ENCODE measurements at places on chromosomes 6 and 20.
A peak's percentile ranks its signal among the peaks of the same experiment; 100 is the strongest.

GRCh38 chr6:169921217-169921616, 169.8 kb downstream of the ERMARD start:
- no peak for DNase-seq

DNA sequence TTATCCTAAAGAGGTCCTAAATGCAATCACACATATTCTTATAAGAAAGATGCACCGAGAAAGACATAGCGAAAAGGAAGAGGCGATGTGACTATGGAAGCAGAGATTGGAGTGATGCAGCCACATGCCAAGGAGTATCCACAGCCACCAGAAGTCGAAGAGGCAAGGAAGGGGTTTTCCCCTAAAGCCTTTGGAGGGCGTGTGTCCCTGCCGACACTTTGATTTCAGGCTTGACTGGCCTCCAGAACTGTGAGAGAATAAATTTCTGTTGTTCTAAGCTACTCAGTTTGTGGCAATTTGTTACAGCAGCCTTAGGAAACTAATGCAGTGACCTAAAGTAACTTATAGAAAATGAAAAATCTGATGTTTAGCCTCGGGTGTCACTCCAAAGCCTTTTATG, 179.5 kb upstream of the CITED2 start:
- DNase-seq = no peak

DNA sequence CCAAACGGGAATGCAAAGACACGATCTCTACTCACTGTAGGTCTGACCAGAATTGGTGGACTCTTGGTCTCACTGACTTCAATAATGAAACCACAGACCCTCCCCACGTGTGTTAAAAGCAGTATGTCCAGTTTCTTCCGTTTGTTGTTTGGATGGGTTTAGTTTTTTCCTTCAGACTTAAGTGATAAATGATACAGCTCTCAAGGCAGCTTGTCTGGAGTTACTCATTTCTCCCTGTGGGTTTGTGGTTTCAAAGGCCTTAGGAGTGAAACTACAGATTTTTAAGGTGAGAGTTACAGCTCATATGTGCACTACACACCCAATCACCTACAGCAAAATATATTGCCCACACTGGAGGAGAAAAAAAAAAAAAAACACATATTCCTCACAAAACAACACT, 86.7 kb upstream of the STMND1 start:
- no peak for DNase-seq

GRCh38 chr6:80217794-80218193, 111.3 kb downstream of the BCKDHB start:
- DNase-seq = no peak

GRCh38 chr20:24934101-24934661, 14.9 kb upstream of the CST7 start:
- DNase-seq = no peak

DNA sequence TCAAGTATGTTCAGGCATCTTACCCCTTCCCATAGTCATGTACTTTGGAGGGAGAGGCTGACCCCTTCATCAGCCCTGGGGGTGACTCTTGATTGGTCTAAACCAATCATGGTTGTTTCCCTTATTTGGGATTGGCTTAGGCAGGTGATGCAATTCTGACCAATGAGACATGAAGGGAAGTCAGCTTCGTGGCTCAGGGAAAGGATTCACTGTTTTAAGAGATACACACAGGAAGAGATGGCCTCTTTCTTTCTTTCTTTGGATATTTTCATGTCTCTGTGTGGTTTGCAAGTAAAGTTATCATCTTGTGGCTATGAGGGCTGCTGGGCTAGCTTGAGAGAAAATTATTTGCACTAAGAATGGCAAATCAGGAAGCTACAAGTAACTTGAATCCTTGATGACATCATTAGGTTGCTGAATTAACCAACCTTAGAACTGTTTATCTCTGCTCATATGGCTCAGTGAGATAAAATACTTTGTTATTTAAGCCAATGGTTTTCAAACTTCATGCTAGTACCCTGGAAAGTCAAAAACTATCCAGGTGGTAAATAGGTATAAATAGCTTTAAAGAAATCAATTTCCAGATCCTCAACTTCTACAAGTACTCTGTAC, 144.2 kb upstream of the CENPW start:
- DNase-seq = no peak

- DNase-seq = no peak
Measured at GRCh38 chr6:114343782-114344144, 940 bp upstream of the HS3ST5 start.

DNA sequence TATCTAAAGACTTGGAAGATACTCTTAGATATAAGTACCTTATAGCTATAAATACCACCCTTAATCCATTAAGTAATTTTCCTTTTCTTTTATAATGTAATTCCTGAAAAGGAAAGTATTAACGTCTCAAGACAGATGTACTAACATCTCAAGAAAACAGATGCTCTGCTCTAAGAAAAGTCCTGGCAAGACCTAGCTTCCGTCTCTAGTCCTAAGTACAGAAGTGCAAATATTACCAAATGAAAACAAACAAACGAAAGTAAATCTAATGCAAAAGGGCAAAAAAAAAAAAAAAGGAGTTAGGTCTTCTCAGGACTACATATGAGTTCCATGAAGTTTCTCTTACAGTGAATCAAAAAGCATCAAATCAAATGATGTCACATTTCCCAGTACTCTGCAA, 106.8 kb upstream of the PDE10A start:
- DNase-seq = no peak

GRCh38 chr6:57123111-57123510, 33.1 kb downstream of the ZNF451 start:
- DNase-seq = no peak

- DNase-seq = peak; percentile 20
Measured at GRCh38 chr6:166815629-166816028, 140.7 kb downstream of the RNASET2 start.

- no peak for DNase-seq
Measured at GRCh38 chr6:143726015-143726647, 48.4 kb downstream of the PHACTR2 start.

- no peak for DNase-seq
Measured at GRCh38 chr6:27812078-27812804, 100.0 kb downstream of the OR2B2 start.

GRCh38 chr20:59566631-59567524, 37.5 kb upstream of the PHACTR3 start:
- no peak for DNase-seq

GRCh38 chr6:36340618-36341454, 4.1 kb upstream of the BNIP5 start:
- peak; percentile 45 for DNase-seq

DNA sequence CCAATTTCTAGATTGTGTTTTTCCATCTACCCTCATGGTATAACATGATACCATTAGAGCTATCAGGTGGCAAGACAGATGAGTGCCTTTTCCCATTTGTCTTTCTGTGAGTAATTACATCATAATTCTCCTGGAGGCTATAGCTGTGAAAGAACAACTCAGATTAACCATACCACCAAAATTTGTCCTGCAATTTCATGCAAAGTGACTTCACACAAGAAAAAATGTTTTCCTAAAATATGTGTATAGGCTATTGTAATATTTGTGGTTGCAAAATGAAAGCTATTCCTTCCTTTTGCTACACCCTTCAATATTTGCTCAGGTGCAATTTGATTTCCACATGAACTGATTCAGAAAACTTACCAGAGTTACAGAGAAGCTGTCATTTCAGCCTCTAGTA, 547.7 kb upstream of the ID4 start:
- no peak for DNase-seq

DNA sequence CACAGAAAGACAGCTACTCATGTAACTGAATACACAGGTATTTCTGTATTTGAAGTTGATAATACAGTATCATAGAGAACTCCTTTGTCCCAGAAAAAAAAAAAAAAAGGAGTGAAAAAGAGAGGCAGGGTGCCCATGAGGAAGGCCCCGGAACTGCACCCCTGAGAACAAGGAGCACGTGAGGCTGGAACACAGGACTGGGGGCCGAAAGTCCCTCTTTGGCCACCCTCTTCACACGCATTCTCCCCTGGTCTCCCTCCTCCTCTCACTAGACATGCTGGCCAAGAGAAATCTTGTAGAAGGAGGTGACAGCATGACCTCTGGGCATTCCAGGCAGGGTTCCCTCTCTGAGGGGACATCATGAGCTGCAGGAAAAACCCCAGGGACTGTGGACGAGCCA, 62.7 kb upstream of the TRAF3IP2 start:
- DNase-seq = no peak

DNA sequence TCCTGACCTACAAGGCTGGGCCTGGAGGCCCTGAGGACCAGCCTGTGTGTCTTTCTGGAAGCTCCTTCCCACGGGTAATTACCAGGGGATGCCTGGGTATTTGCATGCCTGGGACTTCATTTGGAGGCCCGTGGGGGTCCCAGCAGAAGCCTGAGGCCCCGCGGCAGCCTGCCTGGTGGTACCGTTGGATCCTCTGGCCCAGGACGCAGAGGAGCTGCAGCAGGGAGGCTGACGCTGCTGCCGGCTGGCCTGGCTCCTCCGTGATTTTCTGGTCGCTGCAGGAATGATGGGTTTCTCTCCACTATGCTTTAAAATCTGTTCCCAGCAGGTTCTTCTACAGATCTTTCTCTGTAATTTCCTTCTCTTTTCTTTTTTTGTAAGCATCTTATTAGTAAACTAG, 6.5 kb downstream of the CABLES2 start:
- DNase-seq = no peak

GRCh38 chr20:36917943-36918342, 33.6 kb downstream of the SAMHD1 start:
- DNase-seq = no peak

GRCh38 chr6:107576852-107577251, 86.9 kb downstream of the SOBP start:
- DNase-seq = no peak

DNA sequence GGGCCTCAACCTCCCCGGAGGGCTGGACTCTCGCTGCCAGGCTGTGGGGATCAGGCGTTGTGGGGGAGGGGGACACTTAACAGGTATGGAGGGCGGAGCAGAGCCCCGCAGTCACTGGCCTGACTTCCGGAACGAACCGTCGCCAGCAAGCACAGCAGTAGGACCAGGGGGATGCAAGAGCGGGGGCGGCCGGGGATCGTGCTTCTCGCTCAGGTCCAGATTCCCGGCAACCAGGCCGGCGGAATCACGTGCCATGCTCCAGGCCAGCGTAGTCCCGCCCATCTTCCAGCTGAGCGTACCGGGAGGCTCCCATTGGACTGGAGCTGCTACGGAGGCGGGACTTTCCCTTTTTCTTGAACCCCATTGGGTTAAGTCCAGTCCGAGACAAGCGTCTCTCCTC, 10.0 kb upstream of the POU5F1 start:
- no peak for DNase-seq

GRCh38 chr6:54291738-54292137, 16.5 kb upstream of the TINAG start:
- DNase-seq = no peak

DNA sequence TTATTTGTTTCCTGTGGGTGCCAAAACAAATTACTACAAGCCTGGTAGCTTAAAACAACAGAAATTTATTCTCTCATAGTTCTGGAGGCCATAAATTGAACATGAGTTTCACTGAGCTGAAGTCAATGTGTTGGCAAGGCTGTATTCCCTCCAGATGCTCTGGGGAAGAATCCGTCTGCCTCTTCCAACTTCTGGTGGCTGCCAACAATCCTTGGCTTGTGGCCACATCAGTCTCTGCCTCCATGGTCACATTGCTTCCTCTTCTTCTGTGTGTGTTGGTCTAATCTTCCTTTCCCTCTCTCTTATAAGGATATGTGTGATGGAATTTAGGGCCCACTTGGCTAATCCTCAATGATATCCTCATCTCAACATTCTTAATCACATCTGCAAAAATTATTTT, 92.8 kb upstream of the EPB41L1 start:
- DNase-seq = no peak

DNA sequence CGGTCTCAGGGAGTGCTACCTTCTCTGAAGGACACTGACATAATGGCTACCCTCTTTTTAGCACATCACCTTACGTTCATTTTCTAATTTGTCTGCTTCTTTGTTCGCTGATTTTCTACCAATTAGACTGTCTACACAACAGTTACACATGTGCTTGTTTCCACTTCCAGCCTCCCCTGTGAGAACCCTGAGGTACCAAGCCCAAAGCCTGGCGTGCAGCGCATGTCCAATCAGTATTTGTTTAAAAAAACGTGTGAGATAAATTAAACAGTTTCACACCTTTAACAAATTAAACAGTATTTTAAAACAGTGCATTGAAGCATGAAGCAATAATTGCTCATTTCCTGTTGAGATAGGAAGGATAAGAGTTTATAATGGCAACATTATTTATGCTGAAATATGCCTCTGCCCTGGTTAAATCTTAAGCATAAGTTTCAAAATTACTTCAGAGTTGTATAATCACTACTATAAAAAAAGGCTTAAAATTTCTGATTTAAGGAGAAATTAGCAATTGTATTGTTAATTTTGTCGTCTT, 88.9 kb downstream of the MAP3K5 start:
- no peak for DNase-seq

DNA sequence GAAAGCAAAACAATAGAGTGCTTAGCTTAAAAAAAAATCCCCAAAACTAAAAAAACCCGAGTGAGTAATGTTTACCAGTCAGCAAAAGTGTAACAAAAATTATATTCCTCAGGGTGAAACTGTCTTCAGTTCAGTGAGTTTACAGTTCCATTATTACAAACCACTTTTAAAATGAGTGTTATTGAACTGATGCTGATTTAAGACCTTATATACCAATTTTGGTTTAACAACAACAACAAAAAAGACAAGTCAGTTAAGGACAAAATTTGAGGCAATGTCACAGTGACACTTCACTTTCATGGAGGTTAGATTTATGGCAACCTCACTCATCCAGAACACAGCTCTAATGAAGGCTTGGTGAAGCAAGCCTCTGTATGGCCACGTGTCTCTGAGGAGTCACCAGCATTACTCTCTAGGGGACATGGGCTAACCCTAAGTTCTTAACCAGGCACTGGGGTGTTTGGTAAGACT, 630.8 kb downstream of the PHF3 start:
- no peak for DNase-seq

- DNase-seq = no peak
Measured at GRCh38 chr6:96721227-96721626, 116.0 kb downstream of the GPR63 start.

GRCh38 chr20:62088258-62089127, 22.8 kb upstream of the TAF4 start:
- no peak for DNase-seq

- DNase-seq = no peak
Measured at GRCh38 chr6:2476376-2476775, 231.0 kb upstream of the GMDS start.

- DNase-seq = no peak
Measured at GRCh38 chr6:45991189-45991588, 24.5 kb downstream of the CLIC5 start.

GRCh38 chr6:78749326-78749725, 118.0 kb upstream of the IRAK1BP1 start:
- DNase-seq = no peak

DNA sequence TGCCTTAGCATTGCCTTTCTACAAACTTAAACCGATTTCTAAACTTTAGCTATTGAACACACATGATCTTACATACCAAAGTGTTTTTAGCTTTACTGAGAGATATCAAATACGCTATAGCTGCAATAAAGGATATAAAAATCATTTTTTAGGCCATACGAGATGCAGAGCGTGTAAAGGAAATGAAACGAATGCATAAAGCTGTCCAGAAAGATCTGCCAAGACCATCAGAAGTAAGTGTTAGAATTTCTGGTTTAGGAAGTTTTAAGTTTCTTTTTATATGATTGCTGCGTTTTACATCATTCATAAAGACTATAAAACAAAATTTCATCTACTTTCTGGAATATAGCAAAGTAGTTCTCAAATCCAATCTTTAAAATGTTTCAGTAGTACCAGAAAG, 38.4 kb downstream of the CDC5L start:
- no peak for DNase-seq

GRCh38 chr6:132466952-132467351, 46.0 kb downstream of the STX7 start:
- DNase-seq = no peak
